ENCODE measurements at places on chromosomes 5 and 9.

- no peak for DNase-seq
Measured at GRCh38 chr5:76050134-76050533, 33.0 kb upstream of the SV2C start.

DNA sequence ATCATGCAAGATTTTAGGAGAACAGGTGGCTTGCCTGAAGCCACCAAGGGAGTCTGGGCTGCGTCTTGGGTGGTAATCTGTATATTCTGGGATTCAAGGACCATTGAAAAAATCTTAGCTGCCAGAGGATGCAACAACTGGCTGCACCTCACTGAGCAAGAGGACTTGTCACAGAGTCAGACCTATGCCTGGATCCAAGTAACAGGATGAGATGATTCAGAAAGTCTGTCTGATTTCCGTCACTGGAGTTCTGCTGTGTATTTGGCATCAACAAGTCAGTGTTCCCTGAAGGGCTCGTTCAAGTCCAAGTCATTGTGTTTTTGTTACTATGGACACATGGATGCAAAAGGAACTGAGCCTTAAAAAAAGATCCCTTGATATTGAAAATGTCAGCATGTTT is 37.8 kb upstream of the CARTPT start:
- no peak for DNase-seq

- DNase-seq: no peak
Measured at GRCh38 chr9:79325501-79325900, 246.3 kb upstream of the TLE4 start.

- DNase-seq: no peak
Measured at GRCh38 chr9:137026828-137027227, 1.2 kb downstream of the ABCA2 start.

DNA sequence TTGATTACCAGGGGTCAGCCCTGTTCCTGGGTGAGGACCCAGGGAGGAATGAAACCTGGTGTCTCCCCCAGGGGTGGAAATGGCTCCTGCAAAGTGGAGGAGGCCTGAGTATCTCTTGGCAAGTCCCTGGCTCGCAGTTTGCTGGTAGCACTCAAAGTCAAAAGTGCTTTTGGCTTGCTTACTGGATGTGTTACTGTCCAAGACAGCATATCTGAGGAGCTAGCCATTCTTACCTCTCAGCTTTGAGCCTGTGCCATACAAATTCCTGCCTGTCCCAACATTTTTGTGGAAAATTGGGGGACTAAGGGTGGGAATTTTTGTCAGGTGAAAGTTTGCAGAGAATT is 9.9 kb downstream of the ZNF618 start:
- DNase-seq: no peak

GRCh38 chr5:39928709-39929108 is 503.9 kb upstream of the DAB2 start:
- DNase-seq: no peak

GRCh38 chr9:134811673-134812342 is 68.8 kb upstream of the FCN2 start:
- no peak for DNase-seq

- DNase-seq: no peak
Measured at GRCh38 chr5:14757850-14758249, 93.3 kb downstream of the OTULIN start.

DNA sequence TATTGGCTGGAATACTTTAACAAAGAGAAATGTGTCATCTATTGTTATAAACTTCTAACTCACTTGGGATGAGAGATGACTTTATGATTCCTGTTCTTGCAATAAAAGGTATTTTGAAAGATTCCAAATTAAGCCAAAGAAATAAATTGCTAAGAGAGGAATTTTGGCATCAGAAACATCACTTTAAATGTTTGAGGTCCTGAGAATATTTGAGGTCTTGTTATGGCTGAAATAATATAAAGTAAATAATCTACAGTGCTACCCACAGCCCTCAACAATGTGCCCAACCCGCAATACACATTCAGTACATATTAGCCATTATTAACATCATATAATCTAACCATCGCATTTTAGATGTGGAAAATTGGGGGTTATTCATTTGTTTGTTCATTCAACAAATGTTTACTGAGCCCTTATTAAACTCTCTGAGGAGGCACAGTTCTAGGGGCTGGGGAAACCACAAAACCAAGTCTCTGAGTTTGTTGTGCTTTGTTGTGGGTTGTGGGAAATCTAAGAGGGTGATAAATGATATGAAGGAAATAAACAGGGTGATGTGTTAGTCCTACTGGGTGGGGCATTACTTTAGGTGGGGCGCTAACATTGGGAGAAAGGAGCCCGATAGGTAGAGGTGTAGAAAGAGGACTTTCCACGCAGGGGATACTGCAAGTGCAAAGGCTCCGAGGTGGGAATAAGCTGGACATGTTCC is 135.2 kb upstream of the CLINT1 start:
- no peak for DNase-seq

DNA sequence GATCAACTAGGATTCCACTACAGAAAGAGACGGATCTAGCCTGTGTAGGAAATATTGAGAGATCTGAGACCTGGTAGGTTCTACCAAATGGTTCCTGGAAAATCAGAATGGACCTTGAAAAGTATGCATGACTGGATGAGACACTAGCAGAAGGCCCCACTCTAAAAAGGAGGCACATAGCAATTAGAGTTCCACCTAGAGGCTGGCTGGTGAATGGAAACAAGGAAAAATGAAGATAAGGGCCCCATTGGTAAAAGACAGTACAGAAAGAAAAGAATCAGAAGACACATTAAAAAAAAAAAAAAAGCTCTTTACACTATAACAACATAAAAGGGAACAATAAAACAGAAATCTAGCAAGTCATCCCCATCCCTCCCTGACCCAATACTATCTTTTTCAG is 518.5 kb downstream of the NR2F1-AS1 start:
- no peak for DNase-seq

GRCh38 chr9:99858087-99858486 is 36.4 kb downstream of the NR4A3 start:
- DNase-seq: no peak

DNA sequence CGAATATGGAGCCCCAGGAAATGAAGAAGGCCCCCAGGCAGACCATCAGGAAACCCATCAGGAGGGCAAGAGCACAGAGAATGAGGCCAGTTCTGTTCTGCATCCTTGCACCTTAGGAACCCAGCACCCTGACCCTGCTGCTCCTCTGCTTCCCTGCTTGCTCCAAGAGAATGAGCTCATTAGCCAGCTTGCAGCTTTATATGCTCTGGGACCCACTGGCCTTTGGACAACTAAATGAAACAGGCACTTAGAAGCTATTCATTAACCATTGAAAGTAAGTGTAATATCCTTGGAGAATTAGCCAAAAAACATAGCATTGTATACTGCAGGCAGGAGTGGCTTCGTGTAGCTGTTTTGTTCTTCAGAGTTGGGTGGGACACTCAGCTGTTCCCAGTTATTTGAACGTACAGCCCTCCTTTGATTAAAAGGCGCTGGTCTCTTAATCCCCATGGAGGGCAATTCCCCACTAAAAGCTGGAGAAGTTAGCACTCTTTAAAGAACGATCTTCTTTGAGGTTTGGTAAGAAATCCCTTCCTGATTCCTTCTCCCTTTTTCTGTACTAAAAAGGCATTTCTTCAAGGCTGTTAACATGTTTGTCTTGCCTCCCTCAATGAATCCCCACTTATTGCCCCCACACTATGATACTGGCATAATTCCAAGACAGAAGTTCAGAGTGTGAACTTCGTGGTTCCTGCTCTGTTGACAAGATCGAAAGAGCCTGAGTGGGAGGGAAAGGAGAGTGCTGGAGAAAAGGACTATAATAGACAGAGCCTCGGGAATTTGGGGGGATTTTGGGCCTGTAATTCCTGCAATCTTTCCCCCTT is at the start of gene TMEM252:
TSS of gene TMEM252 (minus strand) at position 172 of the 824 bp plus-strand sequence. CDS start at position 103, 69 bp downstream.
- no peak for DNase-seq

GRCh38 chr5:149561848-149562247 is 10.6 kb upstream of the CSNK1A1 start:
- DNase-seq: no peak

DNA sequence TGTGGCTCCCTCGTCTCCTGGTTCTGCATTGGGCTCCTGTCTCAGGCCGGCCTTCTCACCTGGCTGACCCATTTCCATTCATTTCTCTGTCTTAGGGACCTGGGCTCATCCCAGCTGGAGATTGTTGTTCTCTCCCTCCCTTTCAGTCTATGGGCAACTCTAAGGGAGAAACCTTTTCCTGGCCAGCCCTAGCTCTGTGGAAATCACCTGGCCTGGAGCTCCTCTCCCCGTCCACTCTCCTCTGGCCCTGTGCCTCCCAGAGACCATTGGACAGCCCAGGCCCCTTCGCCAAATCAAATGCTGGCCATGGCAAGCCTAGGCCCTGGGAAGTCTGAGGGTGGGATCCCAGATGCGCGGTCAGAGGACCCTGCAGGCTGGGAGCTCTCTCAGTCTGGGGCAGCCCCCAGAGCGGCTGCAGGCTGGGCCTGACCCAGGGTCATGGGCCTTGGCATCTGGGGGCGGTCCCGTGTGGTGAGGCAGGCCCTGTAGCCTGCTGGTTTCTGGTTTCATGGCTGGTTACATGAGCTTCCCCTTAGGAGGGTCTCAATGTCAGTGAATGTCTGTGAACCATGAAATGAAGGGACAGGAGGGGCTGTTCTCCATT is 253.5 kb downstream of the AOPEP start:
- DNase-seq: no peak

- DNase-seq: no peak
Measured at GRCh38 chr9:38178237-38178636, 109.2 kb upstream of the SHB start.

- DNase-seq: no peak
Measured at GRCh38 chr9:133476036-133476931, 2.6 kb downstream of the SLC2A6 start.
